ENCODE measurements at places on chromosomes 2 and 18.

- no peak for DNase-seq
These were observed 136.6 kb downstream of the ACOXL start for GRCh38 chr2:110868971-110869370.

DNA sequence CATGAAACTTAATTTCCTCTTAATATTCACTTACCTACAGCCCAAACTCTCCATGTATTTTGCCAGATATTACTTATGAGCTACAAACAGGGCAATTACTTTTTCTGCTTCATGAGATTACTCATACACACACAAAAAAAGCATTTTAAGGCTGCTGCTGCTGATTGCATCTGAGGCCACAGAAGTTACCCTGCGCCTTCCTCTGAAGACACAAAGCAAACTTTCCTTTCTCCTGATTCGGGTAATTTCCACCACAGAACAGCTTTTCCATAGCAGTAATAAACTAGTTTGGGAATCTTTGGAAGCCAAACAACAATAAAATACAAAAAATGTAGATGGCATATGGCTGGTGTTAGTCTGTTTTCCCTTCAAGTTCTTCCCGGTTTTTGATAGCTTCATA, 6.2 kb downstream of the TTC32 start:
- DNase-seq: no peak

- no peak for DNase-seq
These were observed 1.5 kb downstream of the ARHGAP25 start for GRCh38 chr2:68736086-68736485.

DNA sequence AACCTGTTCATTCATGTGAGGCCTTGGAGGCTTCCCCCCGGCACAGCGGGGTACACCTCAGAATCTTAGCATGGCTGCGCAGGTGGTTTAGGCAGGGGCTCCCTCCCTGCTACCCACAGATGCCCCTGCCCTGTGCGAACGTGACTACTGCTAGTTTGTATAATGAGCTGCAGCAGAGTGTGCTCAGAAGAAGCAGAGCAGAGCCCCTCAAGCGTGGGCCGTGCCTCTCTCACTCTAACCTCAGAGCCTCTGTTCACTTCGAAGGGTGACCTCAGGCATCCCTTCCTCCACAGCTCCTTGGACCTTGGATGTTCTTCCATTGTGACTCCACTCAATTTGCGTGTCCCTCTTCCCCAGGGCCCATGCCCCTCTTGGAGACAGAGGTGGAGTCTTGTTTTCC, 161.6 kb downstream of the CTIF start:
- no peak for DNase-seq

GRCh38 chr2:221342388-221342787, 229.7 kb downstream of the EPHA4 start:
- no peak for DNase-seq

Measured in left ventricle myocardium superior (tissue), 1 donor.